ENCODE measurements at places on chromosomes 16 and 17.

GRCh38 chr17:57121308-57122042 lies 36.4 kb downstream of the AKAP1 start:
- DNase-seq: no peak

DNA sequence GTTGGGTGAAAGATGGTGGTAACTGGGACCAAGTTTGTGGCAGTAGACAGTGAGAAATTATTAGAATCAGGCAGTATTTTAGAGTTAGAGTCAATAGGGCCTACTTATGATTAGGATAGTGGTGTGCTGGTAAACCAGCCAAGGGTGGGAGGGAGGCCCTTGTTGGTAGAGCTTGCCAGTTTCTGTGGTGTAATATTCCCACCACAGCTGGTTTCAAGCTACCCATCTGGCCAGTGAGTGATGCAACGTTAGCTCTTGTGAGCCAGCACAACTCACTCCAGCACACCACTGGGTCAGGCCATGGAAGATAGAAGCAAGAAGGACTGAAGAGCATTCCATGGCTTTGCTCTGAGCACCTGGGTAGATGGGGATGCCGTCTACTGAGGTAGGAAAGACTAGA lies 34.9 kb downstream of the GNAO1 start:
- no peak for DNase-seq

GRCh38 chr16:2498531-2499253 lies 15.1 kb upstream of the ATP6V0C start:
- DNase-seq: no peak

GRCh38 chr16:13645601-13646245 lies 274.2 kb upstream of the ERCC4 start:
- no peak for DNase-seq

GRCh38 chr16:86911437-86911958 lies 333.1 kb downstream of the FOXL1 start:
- no peak for DNase-seq

- DNase-seq: peak; percentile 65
Observed at GRCh38 chr17:68356520-68356919, 65.2 kb downstream of the ARSG start.

DNA sequence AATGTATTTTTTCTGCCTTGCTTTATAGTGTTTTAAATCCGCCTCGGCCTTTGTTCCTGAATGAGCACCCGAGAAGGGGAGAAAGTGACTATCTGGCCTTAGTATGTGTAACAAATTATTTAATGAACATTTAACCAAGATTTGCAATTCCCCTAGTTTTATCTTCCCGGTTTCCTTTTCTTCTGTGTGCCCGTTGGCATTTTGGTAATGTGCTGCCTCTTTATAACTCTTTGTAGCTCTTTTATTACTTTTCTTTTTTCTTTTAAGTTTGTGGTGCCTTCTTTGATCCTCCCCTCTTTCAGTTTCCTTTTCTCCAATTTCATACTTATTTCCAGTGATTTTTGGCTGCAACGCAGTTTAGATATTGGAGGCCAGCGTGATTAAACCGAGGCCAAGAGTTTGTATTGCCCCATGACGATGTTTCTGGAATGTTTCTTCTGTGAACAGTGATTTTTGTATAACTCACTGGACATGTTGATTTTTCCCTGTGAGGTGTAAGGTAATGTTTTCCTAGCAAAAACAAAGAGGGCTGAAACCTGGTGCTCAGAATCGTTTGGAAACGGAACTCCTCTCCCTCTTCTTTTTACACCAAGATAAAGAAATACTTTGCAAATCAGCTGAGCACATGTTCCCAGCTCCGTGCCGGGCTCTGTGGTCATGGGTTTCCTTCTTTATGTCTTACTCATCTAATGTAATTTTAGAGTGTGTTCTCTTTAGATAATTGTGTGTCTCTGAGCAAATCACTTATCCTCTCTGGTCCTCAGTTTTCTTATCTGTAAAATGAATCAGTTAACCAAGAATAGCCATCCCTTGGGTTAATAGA lies 344.3 kb downstream of the WWOX start:
- no peak for DNase-seq

GRCh38 chr17:77054936-77055335 lies 85.8 kb upstream of the SEC14L1 start:
- DNase-seq: no peak

GRCh38 chr16:67415872-67416793 lies at the start of gene ZDHHC1:
Gene ZDHHC1, minus strand, starts transcription at chr16:67416477. Its CDS starts 8,702 bp downstream, at chr16:67407775.
- DNase-seq: peak; percentile 57

GRCh38 chr16:681746-682427 lies 1.7 kb downstream of the STUB1 start:
- no peak for DNase-seq

DNA sequence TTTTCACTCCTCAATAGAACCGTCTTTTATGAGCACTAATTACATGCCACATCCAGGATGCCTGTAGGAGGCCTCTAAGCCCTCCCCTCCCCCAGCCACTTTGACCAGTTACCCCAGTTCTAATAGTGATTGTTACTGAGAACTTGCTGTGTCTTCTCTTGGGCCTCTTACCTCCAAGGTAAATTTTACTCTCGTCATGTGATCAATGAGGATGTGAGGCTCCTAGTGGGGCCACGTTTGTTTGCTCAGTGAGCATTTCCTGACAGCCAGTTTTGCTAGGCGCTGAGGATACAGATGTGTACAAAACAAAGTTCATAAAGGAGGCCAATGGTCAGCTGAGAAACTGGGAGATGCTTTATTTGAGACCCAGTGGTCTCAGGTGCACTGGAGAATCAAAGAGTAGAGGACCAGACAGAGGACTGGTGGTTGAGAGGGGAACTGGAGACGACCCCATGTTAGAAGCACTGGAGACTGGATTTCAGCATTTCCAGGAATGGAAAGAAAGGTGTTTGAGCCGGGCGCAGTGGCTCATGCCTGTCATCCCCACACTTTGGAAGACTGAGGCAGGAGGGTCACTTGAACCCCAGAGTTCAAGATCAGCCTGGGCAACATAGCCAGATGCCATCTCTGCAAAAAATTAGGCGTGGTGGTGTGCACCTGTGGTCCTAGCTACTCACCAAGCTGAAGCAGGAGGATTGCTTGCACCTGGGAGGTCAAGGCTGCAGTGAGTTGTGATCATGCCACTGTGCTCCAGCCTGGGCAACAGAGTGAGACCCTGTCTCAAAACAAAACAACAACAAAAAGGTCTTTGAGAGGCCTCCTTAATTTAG lies 2.6 kb downstream of the ATP2C2 start:
- DNase-seq: no peak

- no peak for DNase-seq
Observed at GRCh38 chr16:51773071-51773890, 622.2 kb upstream of the SALL1 start.

DNA sequence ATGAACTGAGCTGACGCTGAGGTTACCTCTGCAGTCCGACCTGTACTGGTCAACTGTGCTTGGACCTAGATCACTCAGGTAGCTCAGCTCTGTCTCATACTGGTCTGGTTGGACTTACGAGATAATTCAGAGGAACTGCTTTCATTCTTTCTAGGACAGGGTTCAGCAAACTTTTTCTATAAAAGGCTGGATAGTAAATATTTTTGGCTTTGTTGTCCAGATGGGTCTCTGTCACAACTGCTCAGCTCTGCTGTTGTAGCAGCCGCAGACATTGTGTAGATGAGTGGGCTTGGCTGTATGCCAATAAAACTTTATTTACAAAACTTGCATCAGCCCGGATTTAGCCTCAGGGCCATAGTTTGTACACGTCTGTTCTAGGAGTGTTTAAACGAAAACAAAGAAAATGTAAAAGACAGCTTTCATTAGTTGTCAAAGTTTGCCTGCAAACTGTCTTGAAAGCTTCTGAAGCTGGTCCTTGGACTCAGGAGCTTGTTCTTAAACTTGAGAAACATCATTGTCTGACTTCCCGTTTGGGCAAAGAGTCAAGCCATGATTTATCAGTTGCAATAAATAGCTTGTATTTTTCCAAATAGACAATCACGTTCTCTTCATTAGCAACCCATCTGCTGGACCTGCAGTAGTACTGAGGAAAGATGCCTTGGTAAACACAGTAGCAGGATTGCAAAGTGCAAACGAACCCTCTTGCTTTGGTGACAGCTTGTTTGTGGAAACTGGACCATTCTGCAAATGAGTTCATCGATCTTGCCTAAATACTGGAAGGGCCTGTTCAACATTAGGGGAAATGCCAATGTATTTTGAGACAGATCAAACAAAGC lies 253.4 kb downstream of the SNX29 start:
- no peak for DNase-seq

DNA sequence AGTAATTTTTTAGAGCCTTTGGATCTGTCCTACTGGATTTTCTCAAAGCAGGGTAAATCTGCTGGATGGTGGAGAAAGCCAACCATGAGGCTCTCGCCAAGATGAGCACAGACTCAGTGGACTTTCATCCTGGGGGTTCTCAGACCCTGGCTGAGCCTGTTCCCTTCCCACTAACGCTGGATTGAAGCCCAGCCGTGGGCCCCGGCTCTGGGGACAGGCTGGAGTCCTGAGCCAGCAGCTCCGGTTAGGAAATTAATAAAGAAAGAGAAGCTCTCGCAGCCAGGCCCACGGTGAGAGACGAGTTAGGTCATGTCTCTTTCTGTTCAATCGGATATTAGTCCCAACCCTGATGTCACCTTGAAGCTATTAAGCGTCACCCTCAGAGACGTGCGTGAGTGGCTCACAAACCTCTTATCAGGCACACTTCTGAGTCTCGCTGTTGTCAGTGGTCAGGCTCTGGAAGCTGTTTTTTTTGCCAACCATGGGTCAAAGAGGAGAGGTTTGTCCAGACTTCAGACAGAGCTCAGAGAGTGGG lies 27.1 kb downstream of the MEOX1 start:
- DNase-seq: no peak

DNA sequence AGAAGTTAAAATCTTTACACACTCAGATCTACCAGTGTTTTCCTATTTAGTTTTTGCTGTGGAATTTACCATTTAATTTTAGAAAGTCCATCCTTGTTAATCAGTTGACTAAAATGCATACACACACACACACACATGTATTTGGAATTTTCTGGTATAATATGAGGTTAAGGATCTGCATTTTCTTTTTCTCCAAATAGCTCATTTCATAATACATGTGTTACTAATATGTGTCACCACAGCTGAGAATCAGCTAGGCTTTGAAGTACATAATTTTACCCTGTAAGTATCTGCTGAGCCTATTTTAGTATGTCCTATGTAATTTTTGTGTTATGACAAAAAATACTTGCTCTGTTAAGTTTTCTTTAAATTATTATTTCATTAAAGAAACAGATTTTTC lies 143.2 kb downstream of the PHKB start:
- DNase-seq: no peak

DNA sequence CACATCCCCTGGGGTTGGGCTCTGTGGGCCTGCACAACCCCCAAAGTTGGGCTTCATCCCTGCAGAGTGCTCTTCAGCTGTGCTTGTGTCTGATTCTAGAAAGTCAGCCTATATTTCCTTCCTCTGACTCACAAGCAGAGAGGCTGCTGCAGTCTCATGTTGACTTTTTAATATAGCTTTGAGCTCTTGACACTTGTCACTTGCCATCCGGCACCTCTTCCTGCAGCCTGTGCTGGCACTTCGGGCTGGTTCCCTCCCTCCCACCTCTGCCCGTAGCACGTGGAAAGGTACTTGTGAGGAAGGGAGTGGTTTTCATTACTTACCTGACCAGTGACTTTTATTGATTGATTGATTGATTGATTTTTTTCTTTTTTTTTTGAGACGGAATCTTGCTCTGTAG lies 19.0 kb upstream of the JPT2 start:
- no peak for DNase-seq

- DNase-seq: peak; percentile 52
Observed at GRCh38 chr17:58329810-58330537, 1.4 kb upstream of the TSPOAP1 start.

DNA sequence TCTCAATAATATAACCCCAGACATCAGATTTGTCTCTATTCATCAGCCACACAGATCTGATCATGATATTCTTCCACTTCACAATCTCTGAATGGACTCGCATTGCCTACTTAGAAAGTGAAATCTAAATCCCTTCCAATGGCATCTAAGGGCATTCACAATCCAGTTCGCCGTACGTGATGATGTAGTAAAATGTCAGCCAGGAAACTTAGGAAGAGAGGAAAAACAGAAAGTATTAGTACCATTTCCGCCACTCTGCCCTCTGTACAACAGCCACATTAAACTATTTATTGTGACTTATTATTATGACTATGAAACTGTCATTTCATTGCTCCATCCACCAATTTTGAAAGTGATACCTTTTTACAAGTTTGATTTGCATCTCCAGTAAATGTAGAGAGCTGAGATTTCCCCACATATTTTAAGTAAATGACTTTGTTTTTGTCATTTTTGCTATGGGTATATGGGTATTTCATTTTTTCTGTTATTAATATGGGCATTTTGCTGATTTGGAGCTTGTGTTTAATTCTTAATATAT lies 69.4 kb upstream of the SMIM36 start:
- no peak for DNase-seq

GRCh38 chr17:27915709-27916108 lies 22.5 kb upstream of the LYRM9 start:
- no peak for DNase-seq

GRCh38 chr17:58402679-58403078 lies 14.7 kb downstream of the RNF43 start:
- no peak for DNase-seq

- DNase-seq: no peak
Observed at GRCh38 chr17:31156326-31156725, 61.5 kb downstream of the NF1 start.

Measured in activated naive CD4-positive, alpha-beta T cell treated with Interleukin-2 at 50 U/mL for 16 hours (primary cell).